Activated CD8-positive, alpha-beta memory T cell treated with anti-CD3 and anti-CD28 coated beads for 4 hours (primary cell): ENCODE measurements at places on chromosomes 12 and 14.

- no peak for DNase-seq
Observed at GRCh38 chr12:78392918-78393317, 471.7 kb upstream of the SYT1 start.

DNA sequence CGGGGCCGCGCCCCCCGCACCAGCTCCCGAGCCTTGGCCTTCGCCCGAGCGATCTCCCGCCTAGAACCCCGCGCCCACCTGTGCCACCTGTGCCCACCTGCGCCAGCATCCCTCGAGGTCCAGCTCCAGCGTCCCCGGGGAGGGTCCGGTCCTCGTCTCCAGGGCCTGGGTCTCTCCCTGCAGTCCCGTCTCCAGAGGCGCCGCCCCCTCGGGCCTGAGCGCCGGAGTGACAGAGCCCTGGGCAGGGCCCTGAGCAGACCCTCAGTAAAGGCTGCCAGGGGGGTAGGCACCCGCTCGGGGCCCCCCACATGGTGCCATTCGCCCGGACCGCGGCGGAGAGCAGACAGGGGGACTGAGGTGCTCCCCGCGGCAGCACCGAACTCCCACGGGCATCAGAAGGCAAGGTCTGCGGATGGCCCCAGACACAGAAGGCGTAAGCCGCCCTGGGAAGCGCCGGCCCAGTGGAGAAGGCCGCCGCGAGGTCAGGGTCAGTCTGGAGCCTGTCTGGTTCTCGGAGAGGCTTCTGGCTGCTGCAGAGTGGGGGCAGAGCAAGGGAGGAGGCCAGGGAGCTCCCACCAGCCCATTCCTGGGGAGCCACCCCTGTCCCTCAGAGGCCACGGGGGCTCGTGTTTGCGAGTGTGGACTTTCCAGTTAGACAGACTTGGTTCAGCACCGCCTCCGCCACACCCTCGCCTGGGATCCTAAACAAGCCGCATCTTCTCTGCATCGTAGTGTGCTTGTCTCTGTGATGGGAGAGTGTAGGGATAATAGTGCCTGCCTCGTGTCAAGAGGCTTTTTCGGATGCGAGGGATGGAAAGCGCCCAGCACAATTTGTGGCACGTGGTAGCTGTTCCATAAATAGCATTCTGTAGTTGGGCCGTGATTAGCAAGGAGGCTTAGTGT, 1.1 kb upstream of the PPP1R13B start:
- no peak for DNase-seq

DNA sequence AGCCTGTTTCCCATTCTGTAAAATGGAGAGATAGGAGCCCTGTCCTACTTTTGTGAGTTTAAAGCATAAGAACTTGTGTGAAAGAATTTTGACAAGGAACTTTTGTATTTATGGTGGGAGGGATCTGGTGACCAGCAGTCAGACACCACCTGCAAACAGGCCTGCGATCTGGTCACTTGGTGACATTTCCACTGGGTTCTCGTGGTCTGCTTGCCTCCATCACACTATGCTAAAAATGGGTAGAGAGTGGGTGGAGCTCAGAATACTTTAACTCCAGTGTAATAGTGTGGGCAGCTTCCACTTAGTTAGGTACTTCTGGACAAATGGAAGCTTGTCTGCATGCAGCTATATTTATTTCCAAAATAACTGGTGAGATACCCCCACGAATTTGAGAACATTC, 26.5 kb upstream of the PLXNC1 start:
- no peak for DNase-seq

GRCh38 chr14:32764131-32764530, 174.5 kb upstream of the NPAS3 start:
- no peak for DNase-seq

DNA sequence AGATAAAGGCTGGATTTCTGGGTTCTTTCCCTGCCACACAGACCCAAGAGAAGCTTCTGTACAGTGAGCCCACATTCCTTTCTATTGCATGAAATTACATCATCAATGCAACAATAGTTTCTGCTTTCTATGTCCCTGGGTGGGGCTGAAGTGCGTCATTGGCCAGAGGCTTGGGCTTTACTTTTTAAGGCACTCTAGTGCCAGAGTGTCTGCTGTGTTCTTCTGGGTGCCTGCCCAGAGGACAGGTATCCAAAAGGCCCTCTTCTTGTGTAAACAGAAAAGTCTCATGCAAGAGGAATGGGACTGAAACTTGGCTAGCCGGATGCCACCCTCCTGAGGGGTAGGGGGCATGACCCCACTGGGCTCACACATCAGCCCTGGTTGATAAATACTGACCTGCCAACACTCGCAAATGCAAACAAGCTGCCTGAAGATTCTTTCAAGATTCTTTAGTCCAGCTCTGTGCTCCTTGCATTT, 5.9 kb downstream of the KRT86 start:
- DNase-seq: no peak

DNA sequence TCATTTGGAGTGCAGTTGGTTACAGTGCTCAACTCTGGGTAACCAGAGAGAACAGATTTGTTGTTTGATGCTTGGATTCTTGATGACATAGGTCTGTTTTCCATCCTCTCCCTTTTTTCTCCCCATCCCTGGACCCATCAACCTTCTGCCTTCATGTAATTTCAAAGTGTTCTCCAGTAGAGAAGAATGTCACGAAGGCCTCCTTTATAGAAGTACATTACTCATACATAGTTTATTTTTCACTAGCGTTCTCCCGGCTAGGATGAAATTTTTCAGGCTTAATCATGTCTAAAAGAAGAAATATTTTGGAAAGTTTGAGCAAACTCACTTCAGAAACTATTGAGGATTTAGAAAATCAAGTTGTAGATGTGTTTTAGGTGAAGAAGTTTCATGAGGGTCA, 20.9 kb upstream of the APPL2 start:
- DNase-seq: no peak

GRCh38 chr12:31431721-31432240, 105.8 kb upstream of the SINHCAF start:
- DNase-seq: no peak

DNA sequence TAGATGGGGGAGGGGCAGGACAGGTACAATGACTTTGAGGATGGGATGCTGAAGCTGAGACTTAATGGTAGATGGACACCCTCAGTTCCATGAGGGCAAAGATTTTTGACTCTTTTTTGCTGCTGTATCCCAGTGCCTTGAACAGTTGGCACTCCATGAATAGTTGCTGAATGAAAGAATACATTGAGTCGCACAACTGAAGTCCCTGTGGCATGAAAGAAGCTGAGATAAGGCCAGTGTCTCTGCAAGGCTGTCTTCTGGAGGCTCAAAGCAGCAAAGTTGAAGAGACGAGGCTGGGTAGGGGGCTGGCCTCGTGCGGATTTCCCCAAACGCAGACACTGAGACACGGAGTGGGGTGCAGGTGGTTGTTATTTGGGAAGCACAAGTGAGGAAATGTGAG, 179.3 kb downstream of the ADCK1 start:
- DNase-seq: no peak

DNA sequence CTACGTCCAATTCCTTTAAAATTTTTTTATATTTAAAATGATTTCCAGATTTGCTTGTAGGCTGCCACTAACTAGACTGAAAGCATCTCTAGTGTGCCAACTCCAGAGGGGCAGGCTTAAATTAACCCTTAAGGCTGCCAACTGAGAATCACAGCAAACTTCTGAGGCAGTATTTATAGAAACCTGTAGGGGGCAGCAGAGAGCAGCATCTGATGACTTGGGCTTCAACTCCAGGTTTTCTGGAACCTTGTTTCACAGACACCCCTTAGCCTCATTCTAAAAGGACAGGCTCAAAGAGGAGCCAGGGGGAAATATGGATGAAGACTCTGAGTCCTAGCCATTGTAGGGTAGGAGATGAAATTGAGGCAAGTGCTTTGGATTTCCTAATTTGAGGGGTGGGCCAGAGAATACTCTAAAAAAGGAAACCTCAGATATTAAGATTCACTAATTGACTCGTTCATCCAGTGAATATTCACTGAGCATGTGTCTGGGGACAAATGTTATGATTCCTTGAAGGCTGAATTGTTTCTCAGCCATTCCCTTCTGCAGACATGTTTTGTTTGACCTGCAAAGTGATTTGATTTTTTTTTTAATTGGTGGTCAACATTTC, 63.3 kb upstream of the HSPB8 start:
- no peak for DNase-seq

DNA sequence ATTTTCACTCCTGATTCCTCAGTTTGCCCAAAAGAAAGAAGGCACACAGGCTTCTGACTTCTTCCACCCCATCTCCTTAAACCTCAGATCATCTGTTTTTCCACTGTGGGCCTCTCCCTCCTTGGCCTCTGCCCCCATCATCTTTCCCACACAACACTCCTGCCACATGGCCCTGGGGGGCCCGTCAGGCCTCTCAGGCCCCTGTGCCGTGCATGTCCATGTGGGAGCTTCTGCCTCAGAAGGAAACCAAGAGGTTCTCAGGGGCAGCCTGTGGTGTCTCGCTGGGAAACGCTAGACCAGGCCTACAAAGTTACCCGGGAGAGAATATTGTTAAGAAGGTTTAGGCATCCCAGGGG, 8.0 kb downstream of the KLHL33 start:
- DNase-seq: no peak

DNA sequence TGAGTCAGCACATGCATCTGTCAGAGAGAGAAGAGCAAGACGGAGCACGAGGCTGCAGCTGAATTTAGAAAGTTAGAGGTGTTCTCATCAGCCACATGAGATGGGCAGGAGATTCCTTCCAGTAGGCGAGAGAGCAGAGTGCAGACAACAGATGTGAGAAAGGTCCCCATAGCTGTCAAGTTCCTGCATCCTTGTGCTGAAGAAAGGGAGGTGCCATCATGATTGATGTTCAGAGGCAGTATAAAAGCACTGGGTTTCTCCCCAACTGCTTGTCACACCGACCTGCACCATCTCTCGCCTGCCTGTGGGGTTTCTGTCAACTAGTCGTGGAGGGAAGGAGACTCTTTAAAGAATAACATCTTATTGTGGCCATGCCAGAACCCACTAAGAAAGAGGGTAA, at the start of gene MYBPC1:
TSS of gene MYBPC1 (plus strand) at position 272 of the 400 bp plus-strand sequence. CDS start at position 372, 100 bp downstream.
- DNase-seq: no peak

- DNase-seq: no peak
Observed at GRCh38 chr14:21267886-21268616, 1.2 kb downstream of the HNRNPC start.

DNA sequence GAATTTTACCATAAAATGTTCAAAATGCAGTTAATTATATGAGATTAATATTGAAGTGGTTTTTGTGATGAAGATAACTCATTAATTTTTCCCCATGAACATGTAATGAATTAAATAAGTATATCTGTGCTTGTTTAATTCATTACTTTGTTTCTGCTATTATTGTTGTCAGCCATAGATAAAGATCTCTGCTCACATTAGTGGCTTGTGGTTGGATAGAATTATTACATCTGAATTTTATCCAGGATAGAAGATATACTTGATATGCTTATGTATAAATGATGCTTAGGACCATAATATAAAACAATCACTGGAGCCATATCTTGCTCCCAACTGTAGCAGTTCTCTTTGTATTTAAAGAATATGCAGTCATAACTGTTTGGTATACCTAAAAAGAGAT, 18.5 kb downstream of the TSPAN19 start:
- no peak for DNase-seq

GRCh38 chr12:131710464-131711457, at the start of gene SFSWAP:
Gene SFSWAP (plus strand): TSS chr12:131711090. CDS start chr12:131711230, 140 bp downstream.
- peak; percentile 52 for DNase-seq
